T47D (cell line): ENCODE measurements at places on chromosomes 1 and 21.

DNA sequence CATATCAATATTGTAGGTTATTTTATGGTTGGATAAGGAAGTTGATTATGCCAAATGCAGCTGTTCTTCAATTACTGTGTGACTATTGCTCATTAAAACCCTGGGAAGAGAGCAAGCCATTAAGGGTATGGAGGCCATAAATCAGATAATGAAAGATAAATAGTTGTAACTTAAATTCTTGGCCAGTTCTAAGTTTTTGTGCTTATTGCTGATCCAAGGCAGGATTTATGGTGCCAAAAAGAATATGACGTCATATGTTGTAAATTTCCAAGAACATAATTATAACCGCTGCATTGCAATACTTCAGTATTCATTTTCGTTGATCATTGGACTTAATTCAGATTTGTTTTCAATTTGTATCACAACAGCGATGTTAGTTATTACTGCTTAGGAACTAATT lies 211.6 kb downstream of the LRRC40 start:
- no peak for DNase-seq

GRCh38 chr1:90391126-90391525 lies 326.0 kb downstream of the BARHL2 start:
- no peak for DNase-seq

DNA sequence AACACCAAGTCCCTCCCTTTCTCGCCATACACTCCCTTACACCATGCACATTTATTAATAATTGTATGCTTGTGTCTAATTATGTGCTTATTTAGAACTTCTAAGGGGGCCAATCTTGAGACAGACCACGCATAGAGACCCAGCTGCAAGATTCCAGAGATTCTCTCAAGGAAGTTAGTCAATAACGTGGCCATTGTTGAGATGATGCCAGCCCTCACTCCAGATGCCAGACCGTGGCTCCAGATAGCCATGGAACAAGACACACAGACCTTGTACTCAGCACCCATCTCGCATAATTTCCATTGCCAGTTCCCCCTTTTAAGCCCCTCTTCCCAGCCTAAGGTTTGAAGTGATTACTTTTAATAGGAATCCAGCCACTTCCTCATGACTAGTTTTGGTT lies 62.4 kb downstream of the DIRAS3 start:
- no peak for DNase-seq

- no peak for DNase-seq
Observed at GRCh38 chr1:75170981-75171380, 36.8 kb downstream of the LHX8 start.

- peak; percentile 34 for DNase-seq
Observed at GRCh38 chr1:174413632-174414031, 34.1 kb upstream of the GPR52 start.

- DNase-seq = no peak
Observed at GRCh38 chr1:108785264-108785663, 38.8 kb downstream of the STXBP3 start.

DNA sequence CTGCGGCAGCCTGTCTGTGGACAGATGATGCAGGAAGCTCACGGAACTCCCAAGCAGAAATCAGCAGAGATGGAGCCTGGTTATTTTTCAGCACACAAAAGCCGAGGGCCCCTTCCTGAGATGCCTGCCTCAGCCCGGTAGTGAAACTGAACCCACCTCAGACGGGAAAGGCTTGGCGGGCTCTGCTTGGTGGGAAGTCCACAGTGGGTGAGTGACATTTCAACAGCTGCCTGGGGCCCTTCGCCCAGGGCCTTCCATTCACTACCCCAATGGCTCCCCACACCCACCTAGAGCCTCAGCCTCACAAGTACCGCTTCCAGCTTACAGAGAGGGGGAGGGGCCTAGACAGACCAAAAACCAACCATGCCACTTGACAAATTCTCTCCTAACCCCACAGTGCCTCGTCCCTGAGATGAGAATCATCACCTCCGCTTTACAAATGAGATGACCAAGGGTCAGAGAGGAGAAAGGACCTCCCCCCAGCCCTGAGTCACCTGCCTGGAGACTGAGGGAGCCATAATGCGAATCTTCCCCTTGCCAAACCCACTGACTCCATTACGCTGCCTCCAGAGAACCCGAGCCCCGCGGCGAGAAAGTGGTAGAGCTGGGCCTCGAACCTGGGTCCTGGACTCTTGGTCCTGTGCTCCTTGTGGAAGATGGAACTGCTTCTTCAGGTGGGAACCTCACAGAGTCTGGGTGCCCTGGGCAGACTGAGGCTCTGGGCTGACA lies 3.4 kb upstream of the ECE1 start:
- no peak for DNase-seq

DNA sequence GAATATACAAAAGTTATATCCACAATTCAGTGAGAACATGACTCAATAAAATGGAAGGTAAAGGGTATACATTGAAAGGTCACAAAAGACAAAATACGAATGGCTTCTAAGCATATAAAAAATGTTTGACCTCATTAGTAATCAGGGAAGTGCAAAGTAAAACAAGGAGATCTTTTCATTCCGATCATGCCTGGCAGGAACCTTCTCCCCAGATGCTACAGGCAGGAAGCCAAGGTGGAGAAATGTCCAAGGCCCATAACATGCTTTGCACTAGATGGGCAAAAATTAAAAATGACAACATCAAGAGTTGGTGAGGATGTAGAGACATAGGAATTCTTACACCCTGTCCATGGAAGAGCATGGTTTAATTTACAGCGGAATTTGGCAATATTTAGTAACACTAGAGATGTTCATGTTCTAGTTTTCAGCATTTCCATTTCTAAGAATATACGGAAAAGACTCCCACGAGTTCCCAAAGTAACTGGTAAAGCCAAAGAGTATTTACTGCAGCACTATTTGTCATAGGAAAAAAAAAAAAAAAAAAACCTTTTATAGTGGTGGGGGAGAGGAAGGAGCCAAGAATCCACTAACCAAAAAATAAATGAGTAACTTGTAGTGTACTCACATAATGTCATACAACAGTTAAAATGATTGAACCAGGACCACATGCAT lies 184.5 kb upstream of the KAZN start:
- DNase-seq = no peak

GRCh38 chr1:201750934-201751333 lies 78.0 kb upstream of the IPO9 start:
- DNase-seq = no peak

DNA sequence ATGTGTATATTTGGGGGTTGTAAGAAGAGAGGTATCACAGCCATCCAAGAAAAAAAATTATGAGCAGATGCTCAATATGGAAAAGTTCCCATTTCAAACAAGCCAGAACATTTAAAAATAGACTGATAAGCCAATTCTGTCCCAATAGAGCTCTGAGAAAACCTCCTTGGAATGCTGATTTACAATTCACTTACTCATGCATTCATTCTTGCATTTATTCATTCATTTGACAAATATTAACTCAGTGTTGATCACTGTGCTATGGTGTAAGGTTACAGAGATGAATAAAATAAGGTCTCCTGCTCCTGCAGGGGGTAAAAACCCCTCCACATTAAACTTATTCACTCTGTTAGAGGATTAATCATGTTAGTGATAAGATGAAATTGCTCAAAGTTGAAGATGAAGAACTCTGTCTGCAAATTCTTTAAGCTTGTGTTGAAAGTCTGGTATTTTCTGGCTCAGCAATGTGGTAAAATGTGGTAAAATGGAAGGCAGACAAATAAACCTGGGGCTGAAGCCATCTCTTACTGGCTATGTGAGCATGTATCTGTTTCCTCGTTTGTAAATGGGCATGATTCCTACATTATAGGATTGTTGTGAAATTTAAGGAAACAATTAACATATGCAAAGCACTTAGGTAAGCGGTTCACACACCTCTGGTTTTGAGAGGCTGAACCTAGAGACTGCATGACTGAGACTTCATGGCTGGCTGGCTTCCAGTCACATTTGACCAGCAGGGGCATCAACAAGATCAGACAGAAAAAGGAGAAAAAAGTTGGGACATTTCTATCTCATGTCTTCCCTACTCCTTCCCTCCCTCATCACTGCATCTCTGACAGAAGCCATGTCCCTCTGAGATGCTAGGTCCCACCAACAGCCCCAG lies 45.0 kb upstream of the DAB1 start:
- DNase-seq = no peak

- DNase-seq = peak; percentile 39
Observed at GRCh38 chr1:20640183-20640597, 6.9 kb downstream of the PINK1 start.
